Stimulated activated CD4-positive, alpha-beta T cell treated with anti-CD3 and anti-CD28 coated beads, TNF-alpha, amount 100 ng/mL, for 1 hour (primary cell): ENCODE measurements at places on chromosomes 13 and 19.

DNA sequence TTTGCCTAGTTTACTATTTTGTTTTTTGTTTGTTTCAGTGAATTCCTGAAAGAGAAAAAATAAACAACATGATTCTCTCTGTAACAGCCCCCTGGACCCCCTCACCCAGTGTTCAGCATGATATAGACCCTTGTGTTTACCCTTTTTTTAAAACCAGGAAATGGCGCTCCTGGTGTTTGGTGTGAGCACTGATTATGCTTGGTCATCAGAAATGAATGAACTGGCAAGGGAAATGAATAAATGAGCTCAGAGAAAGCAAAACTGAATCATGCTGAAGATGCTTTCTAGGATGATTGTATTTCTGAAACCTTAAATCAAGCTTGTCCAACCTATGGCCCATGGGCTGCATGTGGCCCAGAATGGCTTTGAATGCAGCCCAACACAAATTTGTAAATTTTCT is 22.1 kb downstream of the WASF3 start:
- DNase-seq: no peak

DNA sequence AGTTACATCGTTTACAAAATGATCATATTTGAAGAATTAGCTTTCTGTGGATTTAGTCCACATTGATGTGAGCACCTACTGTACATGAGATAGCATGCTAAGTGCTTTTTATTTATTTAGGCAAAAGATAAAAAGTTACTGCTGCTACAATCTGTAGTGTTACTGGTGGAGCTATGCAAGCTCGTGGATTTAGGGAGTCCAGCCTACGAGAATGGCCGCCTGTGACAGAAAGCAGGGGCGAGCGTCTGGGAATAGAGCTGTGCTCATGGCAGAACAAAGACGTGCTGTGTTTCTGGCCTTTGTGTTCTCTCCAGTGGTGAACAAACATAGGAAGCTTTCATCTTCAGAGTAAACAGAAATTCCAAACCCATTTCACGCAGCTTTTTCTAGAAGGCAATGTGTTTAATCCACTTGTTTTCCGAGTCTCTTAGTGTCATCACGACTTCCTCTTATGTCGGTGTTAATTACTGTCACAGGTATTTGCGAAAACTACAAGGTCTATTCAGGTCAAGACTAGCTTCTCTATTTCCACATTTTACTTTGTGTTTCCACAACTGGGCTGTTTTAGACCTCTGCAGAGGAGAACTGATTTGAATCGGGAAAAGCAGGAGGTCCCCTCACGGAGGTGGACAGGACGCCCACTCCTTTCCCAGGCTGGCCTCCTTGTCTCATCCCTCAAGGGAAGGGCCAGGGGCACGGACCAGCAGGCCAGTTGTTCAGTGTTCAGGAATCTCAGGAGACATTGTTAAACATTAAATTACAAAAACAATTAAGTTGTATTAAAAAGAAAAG is 67.3 kb downstream of the ATP11A start:
- DNase-seq: no peak

- no peak for DNase-seq
Observed at GRCh38 chr19:38378866-38379265, 4.5 kb downstream of the PSMD8 start.

GRCh38 chr19:47713046-47714021 is at the start of gene EHD2:
Gene EHD2, plus strand, starts transcription at chr19:47713422. Its CDS starts 3,191 bp downstream, at chr19:47716613.
- peak; percentile 45 for DNase-seq

DNA sequence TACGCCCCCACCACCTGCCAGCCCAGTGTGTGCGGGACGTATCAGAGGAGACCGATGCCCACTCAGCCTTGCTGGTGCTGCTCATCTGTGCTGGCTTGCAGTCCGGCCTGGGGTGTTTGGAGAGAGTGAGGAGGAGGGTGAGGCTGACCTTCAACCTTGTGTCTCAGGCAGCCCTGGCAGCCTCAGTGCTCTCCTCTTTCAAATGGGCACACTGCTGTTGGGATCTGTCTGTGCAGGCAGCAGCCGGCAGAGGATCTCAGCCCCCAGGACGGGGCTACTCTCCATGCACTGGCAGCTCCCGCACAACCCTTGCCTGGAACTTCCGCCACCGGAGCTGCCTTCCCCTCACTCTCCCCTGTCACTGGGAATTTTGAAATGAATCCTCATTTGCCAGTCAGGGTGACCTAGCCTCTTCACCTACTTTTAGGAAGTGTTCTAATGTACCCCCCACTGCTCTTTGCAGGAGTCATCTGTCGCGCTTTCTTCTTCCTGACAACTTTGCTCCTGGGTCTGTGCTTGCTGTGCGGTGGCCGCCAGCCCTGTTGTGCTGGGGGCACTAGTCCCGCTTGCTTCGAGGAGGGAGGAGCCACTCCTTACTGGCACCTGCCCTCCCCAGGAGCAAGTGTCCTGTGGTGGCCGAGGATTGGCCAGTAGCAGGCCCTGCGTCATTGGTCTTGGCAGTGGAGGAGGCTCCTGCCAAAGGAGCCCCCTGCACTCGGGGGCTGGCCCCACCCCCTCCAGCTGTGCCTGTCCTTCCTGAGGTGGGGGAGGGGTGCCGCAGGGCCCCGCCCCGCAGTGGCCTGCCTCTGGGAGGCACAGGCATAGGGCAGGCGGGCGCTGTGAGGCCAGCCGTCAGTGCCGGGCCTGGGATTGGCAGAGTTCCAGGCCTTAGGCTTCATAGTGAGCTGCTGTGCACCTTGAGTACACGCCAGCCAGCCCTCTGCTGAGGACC is 53.4 kb downstream of the TSSK6 start:
- no peak for DNase-seq
